ENCODE measurements at places on chromosomes 5 and 9.

DNA sequence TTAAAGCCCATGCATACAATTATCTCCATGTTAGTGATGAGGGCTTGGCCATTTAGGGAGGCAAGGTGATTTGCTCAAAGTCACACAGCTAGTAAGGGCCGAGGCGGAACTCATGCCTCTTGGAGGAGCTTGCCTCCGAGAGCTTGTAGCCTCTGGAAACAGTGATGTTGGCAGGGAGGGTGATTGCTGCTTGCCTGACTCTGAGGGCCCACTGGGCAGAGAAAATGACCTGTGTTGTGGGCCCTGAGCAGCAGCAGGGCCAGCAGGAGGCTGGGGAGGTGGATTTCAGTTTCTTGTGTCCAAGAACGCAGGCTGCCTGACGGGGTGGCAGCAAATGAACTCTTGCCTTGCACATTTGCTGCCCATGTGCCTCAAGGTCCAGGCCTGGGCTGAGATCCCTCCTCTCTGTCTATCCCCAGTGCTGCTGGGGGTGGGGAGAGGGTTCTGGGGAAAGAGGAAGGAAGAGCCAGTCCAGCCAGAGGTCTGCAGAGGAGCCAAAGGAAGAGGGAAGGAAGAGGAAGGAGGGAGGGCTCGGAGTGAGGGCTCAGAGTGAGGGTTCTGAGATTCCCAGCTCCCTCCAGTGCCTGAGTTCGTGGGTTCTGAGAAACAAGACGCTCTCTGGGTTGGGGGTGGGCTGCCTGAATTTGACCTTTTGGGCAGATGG lies 16.2 kb upstream of the PTGS1 start:
- DNase-seq = no peak

DNA sequence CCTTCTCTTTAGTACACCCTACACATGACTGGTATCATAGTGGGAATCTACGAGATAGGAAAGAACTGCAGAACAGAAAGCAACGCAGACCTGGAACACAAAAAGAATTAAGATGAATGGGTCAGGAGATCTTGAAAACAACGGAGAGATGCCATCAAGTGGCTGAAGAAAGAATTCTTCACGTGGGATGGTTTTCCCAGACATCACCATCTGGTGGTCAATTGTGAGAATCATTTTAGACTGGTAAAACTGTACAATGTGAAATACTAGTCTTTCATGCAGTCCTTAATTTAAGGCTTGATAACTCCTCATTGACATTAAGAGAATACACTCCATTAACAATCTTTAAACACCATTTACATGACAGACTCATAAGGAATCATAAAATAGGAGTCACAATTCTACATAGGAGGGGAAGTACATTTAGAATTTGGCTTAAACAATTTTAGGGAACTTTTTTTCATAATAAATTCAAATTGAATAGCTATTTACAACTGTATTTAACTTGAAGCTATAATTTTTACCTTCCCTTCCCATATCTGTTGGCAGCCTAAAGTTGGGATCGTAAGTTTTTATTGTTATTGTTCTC lies 128.4 kb upstream of the TRPM3 start:
- peak; percentile 3 for DNase-seq

DNA sequence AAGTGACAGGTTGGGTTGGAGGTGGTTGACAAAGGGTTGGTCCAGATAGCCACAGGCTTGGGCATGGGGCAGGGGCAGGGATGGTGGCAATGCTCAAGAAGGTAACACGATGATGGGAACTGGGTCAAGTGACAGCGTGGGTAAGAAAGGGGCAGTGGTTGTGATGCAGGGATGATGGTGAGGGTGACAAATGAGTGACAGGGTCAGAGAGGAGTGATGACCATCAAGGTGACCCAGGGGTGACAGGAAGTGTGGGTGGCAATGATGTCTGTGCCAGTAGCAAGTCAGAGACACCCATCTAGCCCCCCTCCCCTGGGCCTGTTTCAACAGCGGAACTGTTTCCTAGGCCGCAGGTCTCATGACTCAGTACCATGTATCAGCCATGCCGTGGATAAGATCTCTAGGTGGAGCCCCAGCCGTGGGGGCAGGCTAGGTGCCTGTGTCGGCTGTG lies 20.5 kb downstream of the AQP3 start:
- no peak for DNase-seq

DNA sequence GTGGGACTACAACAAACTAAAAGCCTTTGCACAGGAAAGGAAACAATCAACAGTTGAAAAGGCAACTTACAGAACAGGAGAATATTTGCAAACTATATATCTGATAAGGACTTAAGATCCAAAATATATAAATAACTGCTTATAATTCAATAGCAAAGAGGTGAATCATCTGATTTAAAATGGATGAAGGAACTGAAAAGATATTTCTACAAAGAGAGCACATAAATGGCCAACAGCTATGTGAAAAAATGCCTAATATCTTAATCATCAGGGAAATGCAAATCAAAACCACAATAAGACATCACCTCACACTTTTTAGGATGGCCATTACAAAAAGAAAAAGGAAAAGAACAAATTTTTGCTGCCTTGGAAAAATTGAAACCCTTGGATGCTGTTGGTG lies 100.4 kb downstream of the LURAP1L start:
- no peak for DNase-seq

- DNase-seq = no peak
These were observed at the start of gene GPR151 for GRCh38 chr5:146516151-146516475. Gene GPR151 (minus strand): TSS chr5:146516190. CDS start chr5:146516113, 77 bp downstream.

GRCh38 chr5:18305288-18305924 lies 671.1 kb downstream of the TAF11L14 start:
- DNase-seq = peak; percentile 10

- DNase-seq = no peak
These were observed 599.6 kb upstream of the GRAMD2B start for GRCh38 chr5:125823572-125823971.

DNA sequence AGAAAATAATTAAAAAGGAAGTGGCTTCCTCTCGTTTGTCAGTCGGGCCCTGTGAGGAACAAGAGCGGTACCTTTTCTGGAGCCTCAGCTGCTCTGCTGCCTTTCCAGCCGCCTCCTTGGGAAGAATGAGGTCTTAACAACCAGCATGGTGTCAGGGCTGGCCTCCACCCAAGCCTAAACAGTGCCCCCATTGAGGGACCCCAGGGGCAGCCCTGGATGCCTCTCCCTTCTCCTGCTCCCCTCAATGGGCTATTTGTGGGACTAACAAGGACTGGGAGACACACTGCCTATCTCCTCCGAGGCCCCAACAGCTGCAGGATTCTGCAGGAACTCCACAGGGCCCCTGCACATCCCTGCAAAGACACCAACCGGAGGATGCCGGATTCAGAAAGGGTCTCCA lies 155.4 kb upstream of the MAP3K1 start:
- DNase-seq = no peak

DNA sequence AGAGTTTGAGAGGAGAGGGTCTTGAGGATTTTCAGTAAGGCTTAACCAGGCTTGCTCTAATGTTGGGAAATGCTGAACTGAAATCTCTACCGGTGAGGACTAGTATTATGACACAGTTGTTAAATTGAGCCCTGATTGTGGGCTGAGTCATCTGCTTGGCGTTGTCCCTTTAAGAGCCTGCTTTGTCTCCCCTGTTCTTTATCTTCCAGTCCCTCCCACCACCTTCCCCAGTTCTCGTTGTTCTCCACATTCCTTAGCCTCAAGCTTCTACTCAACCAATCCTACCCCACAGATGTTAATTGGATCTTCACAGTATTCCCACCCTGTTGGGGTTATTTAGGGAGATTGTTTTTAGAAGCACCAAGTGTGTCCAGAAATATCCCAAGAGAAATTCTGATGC lies 57.6 kb downstream of the ANKRD55 start:
- no peak for DNase-seq

GRCh38 chr9:128420060-128420650 lies 502 bp upstream of the CERCAM start:
- DNase-seq = peak; percentile 89

DNA sequence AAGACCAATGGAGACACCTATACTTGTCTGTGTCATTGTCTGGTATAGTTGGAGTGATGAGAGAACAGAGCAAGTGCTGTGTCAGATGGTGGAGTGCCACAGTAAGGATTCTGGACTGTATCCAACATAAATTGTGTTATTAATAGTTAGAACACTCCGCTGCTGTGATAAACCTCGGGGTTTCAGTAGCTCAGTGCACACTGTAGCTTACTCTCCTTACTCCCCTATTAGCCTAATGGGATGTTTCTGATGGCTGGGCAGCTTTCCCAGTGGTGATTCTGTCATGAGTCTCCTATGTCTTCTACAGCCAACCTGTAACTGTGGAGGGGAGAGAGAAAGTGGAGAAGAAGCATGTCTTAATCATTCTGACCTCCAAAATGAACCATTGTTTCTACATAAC lies 127.6 kb upstream of the PTCH1 start:
- no peak for DNase-seq

GRCh38 chr9:89387197-89387849 lies 69.0 kb downstream of the SECISBP2 start:
- DNase-seq = no peak

DNA sequence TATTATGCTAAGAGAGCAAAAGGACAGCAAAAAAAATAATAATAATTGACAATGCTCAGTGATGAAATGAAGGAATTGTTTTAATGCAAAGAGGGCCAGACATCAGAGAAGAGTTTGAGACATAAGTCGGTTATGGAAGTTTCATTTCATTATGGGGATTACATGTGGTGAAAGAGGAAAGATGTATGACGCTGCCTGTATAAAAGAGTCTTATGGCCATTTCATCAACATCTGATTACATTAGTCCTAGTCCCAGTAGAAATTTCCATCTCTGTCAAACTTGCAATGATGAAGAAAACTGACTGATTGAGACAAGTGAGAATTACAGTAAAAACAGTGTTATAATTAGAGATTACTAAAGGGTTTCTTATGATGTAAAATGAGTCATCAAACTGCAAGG lies 900.6 kb upstream of the CDH9 start:
- DNase-seq = no peak

DNA sequence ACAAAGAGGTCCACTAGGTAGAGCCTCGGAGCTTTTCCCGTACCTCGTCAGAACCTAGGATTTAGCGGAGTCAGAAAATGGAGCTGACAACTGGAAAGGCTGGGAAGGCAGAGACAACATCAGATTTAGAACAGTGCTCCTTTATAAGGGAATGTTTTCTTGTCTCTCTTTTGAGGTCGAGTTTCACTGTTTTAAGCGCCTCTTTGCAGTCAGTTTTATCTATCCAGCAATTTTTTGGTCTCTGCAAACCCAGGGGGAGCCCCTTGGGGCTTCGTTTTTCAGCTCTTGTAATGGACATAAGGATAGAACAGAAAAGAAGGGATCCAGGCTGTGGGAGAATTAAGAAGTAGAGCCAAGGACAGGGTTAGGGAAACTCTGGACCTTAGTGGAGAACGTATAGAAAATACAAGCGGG lies 80.5 kb downstream of the FNBP1 start:
- no peak for DNase-seq

DNA sequence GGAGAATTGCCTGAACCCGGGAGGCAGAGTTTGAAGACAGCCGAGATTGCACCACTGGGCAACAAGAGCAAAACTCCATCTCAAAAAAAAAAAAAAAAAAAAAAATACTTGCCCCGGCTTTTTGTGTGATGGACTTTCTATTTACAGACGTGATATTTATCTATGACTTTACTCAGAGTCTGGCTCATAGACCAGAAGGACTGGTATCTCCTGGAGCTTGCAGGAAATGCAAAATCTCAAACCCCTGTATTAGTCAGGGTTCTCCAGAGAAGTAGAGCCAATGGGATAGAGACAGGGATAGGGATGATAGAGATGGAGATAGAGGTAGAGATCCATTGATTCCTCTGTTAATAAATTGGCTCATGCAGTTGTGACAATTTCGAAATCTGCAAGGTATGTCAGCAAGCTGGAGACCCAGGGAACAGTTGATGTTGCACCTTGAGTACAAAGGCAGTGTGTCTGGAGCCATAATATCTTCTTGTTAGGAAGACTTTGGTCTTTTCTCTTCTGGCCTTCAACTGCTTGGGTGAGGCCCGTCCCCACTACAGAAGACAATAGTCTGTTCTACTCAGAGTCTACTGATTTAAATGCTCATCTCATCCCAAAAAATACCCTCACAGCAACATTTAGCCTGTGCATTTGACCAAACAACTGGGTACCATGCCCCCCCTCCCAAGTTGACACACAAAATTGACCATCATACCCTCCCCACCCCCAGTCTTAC lies 195.4 kb upstream of the MSX2 start:
- DNase-seq = no peak

GRCh38 chr9:109139851-109140250 lies 20.1 kb upstream of the TMEM245 start:
- DNase-seq = no peak

- no peak for DNase-seq
These were observed 1019.9 kb upstream of the WWC1 start for GRCh38 chr5:167271511-167271910.

DNA sequence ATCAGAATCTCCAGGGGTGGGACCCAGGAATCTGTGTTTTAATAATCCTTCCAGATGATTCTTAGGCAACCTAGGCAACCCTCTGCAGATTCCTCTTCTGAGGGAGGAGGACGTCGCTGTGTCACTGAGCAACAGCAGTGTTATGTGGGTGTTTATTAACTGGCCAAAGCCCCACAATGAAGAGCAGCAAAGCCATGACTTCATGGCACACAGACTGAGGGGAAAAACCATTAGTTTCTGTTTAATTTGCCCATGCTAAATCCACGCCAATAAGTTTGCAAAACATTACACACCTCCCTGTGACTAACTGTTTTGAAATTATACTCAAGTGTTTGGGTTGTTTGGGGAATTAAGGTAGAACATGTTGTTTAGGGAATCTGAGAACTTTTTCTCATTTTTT lies 83.7 kb upstream of the TMED7 start:
- no peak for DNase-seq

- no peak for DNase-seq
These were observed 319.1 kb downstream of the KIF4B start for GRCh38 chr5:155332618-155333017.

DNA sequence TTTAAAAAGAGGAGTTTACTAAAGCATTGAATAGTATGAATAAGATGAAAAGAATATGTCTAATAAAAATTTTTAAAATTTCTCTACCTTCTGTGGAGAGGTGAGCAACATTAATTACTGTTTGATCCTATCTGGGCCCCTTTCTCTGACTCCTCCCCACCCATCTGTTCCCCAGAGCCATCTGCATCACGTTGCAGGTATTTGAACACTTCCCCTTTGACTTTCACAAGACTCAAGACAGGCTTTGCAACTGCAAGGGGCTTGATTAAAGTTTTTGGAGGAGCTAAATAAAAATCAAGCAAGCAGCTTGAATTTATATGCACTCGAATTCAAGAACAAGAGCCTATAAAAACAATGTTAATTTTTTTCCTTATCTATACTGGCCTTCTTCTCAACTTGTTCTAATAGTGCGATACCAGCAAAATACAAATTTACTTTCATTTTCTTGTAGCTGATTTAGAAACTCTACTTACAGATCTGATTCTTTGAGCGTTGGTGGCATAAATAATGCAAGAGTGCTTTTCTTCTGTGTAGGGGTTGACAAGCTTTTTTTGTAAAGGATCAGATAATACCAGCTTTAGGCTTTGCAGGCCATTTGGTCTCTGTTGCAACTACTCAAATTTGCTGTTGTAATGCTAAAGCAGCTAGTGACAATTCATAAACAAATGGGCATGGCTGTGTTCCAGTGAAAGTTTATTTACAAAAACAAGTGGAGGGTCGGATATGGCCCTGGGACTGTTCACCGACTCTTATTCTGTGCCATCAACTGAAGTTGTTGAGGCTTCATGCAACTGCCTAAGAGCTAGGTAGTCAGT lies 21.2 kb downstream of the TXNDC8 start:
- DNase-seq = peak; percentile 42

Data from GM12891 (cell line).